ENCODE measurements at places on chromosomes 7 and 10.

- no peak for DNase-seq
Measured at GRCh38 chr10:79159141-79159651, 90.4 kb downstream of the ZMIZ1 start.

DNA sequence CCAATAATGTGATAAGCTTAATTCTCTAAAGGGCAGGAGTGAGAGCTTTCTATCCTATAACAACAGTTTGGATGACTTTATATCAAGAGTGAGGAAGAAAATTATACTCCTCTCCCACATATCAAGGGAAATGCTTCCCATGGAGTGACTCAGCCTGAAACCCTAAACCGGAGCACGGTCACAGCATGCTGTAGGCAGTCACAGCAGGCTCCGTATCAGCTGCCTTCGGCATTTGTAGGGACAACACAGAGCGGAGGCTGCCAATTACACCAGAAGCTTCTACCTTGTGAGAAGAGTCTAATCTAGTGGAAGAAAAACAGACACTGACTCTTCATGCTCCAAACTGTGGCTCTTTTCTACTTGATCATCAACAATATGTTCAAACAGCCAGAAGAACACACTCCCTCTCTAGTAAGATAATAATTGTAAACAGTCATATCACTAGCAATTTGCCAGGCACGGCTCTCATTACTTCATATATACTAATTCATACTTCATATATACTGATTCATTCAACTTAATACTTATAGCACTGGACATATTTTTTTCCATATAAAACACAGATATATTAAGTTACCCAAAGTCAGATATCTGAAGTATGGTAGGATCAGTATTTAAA, 65.9 kb downstream of the DGKB start:
- DNase-seq, result no peak

GRCh38 chr7:145106001-145106400, 270.1 kb upstream of the TPK1 start:
- no peak for DNase-seq

GRCh38 chr7:4659551-4660286, 22.4 kb upstream of the FOXK1 start:
- no peak for DNase-seq

DNA sequence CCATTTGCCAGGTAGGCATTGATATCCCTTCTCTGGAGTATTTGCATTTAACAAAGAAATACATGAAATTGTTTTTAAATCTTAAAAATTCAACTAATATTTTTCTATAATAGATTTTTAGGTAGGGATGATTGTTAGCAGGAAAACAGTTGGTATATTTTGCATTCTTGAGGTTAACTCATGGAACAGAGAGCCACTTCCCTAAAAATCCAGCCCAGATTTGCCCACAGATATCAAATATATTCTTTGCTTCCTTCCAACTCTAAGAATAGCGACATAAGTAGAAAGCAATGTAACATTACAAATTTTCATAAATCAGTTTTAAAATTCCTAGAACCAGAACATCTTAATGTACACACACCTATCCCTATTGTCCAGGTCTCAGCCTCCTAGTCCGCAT, 45.0 kb upstream of the ANLN start:
- DNase-seq, result no peak

GRCh38 chr10:62308101-62308500, 39.5 kb upstream of the RTKN2 start:
- no peak for DNase-seq

GRCh38 chr10:78053211-78053868, 19.7 kb downstream of the RPS24 start:
- DNase-seq, result no peak

GRCh38 chr10:971613-972012, 16.6 kb upstream of the GTPBP4 start:
- DNase-seq, result no peak

GRCh38 chr7:69817841-69818635, 219.8 kb downstream of the AUTS2 start:
- no peak for DNase-seq

GRCh38 chr7:99368750-99369389, 5.7 kb upstream of the ARPC1B start:
- DNase-seq, result no peak

DNA sequence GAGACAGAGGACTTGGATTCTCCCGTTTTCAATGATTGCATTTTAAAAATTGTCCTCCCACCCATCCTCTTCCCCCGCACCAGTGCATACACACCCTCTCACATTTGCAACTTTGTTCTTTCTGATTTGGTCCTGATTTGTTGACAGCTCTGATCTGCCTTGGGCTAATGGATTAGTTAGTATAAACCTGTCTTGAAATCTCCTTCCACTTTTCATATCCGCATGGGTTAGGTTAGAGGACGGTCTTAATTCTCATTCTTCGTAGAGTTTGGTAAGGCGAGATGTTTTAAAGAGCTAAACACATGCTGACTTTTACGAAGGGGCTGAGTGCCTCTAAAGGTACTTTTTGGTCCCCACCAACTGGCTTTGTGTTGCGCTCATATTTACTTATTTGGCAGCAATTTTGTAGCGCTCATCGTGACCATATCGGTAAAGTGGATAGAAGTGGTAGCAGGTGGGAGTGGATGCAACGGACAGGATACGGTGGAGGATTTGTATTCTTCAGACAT, 1.1 kb downstream of the AHR start:
- DNase-seq, result no peak

- DNase-seq, result no peak
Measured at GRCh38 chr7:121366852-121367431, 29.2 kb downstream of the FAM3C start.

DNA sequence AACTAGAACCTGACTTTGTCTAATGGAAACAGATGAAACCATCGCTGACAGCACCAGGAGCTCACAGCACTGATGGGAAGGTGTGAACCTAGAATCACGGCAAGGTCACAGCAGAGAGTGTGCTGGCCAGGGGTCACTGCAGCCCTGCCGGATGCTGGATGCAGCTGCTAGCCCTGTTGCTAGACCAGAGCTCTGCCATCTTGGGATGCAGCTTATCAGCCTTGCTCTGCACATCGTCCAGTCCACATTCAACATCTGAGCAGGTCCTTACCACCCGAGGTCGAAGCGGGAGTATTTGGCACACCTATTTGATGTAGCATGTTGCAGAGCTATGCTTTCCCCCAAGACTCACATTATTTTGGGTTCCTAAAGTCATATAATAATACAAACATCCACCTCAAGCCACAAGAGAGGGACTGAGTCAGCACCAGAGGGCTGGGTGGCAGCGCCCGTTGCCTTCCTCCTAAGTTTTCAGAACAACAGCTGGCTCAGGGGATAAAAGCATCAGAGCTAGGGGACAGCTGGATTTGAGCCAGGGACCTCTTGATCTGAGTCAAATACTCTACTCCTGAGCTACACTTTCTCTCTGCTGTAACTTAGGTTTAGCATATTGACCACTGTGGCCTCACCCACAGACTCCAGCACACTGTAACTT, 135.3 kb downstream of the ZNF467 start:
- DNase-seq, result no peak

DNA sequence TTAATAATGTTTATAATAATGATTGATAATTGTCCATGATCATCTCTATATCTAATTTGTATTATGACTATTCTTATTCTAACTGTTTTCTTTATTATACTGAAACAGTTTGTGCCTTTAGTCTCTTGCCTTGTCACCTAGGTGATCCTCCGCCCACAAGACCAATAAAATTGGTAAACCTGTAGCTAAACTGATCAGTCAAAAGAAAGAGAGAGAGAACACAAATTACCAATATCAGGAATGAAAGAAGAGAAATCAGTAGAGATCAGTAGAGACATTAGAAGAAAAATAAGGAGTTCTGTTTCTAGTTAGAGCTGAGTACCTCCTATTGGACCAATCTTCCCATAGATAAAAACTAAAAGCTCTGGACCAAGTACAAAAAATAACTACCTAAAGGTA, 6.1 kb upstream of the COA1 start:
- no peak for DNase-seq

DNA sequence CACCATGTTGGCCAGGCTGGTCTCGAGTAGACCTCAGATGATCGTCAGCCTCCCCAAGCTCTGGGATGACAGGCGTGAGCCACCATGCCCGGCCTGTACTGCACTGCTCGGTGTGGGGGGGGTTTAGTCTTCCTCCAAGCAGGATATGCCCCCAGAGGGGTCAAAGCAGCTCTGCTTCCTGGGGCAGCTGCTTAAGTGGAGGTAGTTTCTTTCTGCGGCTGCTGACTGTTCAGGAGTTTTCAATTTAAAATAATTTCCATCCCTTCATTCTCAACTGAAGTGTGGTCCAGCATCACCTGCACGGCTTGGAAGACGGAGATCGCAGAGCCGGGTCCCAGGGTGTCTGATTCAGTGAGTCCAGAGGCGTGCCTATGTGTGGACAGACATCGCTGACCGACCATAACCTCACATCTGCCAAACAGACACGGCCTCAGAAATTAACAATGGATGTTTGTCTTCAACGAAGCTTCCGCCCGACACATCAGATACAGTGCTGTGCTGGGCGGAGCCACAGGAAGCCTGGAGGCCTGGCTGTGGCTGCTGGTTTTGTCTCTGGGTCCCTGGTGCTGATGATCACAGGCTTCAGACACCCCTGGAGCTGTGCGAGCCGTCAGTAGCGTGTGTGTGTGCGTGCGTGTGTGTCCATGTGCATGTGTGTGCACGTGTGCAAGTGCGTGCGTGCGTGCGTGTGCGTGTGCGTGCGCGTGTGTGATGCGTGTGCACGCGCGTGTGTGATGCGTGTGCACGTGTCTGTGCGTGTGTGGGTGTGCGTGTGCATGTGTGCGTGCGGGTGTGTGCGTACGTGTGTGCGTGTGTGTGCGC, 226.5 kb upstream of the PITRM1 start:
- DNase-seq, result no peak

DNA sequence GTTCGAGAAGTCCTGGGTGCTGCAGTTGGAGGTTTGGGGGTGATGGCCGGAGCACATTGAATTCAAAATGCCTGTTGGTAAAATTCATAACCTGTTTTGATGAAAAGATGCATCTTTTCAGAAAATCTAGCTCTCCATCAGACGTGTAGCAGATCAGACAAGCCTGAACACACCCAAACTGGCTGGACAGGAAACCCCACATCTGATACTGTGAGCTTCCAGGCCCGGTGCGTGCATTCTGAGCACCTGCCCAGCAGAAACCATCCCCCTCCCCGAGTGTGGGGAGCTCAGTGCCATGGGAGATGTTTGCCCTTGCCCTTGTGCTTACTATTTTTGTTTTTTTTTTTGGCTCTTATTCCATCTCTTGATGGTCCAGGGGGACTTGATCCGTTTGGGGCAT, 417.1 kb downstream of the TCERG1L start:
- DNase-seq, result no peak

DNA sequence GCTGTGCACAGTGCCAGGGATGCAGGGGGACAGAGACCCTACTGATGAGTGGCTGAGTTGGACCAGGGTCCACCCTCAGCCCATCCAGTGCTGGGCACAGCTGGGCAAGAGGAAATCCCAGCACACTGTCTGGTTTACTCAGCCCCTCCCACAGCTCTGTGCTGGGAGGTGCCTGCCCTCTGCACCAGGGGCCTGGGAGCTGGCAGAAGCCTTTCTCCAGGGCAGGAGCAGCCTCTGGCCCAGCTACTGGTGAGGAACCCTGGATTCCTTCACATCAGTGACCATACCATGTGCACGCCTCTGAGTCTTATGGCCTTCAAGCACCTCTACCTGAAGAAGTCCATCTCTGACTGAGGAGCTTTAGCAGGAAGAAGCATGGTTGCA, 25.9 kb upstream of the C10orf71 start:
- no peak for DNase-seq

DNA sequence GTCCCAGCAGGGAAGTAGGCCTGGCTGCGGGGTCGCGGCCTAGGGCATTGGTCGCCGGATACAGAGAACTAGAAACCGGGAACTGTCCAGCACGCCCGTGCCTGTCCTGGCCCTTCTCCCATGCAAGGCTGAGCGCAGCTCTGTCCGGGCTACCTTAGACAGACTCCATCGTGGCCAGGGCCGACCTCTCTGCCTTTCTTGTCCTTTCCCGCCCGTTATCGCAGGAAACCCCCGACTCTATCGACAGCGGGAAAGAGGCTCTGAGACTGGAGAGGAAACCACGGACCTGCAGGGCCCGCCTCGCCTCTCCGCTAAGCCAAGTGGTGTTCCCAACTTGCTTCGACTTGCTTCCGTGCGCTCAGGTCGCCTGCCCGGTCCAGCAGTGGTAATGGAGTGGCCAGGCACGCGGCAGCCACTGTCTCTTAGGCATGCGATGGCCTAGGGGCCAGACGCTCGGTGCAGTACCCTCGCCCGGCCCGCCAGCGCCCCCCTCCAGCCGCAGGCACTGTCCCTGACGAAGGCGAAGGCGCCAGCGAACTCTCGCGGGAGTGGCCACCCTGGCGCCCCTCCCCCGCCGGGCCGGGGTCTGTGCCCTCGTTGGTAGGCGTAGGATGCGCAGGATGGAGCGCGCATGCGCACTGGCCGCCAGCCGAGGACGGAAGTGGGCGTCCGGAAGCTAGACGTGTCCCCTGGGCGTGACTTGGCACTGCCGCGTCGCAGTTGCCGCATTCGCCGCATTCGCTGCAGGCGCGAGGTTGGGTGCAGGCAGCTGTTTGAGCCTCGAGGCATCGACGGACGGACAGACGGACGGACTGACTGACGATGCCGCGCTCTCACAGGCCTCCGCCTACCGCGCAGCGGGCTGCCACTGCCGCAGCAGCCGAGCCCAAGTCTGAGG, 54.4 kb downstream of the MCMBP start:
- no peak for DNase-seq

DNA sequence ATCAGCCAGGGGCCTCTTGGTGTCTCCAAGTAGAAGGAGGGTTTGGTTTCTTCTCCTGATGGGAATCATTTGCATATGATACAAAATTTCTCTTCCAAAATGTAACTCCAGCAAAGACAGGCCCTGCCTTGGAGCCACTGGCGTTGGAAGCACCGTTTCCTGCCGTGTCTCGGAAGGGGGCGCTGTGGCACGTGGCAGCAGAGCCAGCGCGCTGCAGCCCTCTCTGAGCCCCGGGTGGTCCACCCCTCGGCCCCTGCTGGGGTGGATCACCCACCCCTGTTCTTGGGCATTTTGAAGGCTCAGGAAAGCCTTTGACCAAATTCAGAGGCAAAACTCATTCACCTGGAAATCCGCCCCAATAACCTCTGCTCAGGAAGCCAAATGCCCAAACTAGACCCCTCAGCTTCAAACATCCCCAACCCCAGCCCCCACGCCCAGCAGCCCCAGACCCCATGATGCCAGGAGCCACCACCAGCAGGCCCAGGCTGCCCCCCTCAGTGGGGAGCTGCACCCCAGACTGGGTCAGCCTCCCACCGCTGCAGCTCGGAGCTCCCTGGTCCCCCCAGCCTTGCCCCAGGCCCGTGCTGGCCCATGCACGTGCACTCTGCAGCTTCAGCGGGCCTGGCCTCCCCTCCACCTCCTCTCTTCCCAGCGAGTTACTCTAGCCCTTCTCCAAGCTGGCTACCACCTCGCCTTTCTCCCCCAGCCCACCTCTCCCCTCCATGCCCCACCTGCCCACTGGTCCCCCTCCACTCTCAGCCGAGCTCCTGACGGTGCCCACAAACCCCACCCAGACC, 29.5 kb upstream of the ELFN1 start:
- DNase-seq, result no peak

- DNase-seq, result no peak
Measured at GRCh38 chr10:129689671-129690071, 222.6 kb downstream of the MGMT start.

GRCh38 chr7:112550468-112551060, 69.8 kb downstream of the LSMEM1 start:
- no peak for DNase-seq
